ENCODE measurements at places on chromosomes 13 and 19. TPM values are rescaled to one million over a fixed set of nuclear protein-coding genes. Genes with fewer than 3 reads are reported as not detected.

PKN1 gene
- total RNA-seq = 5.7 TPM

ZNF878 gene
- total RNA-seq = 0.61 TPM

DENND1C gene
- total RNA-seq = 0.10 TPM

POSTN gene
- total RNA-seq = 12.7 TPM

SHISA2 gene
- 1.9 TPM for total RNA-seq

FFAR2 gene
- not detected for total RNA-seq

HOMER3 gene
- total RNA-seq = 160 TPM

DNM2 gene
- 96.7 TPM for total RNA-seq

LHFPL6 gene
- 20.9 TPM for total RNA-seq

SAE1 gene
- 147 TPM for total RNA-seq

PRRG2 gene
- 5.9 TPM for total RNA-seq

ZNF90 gene
- 6.1 TPM for total RNA-seq

SOX1 gene
- total RNA-seq = not detected

BORCS8 gene
- 21.7 TPM for total RNA-seq
